CD4-positive, CD25-positive, alpha-beta regulatory T cell (primary cell): ENCODE measurements at places on chromosomes 1 and 21.

GRCh38 chr1:115170377-115170776, 81.1 kb upstream of the TSPAN2 start:
- no peak for DNase-seq

GRCh38 chr21:44972821-44973220, 33.0 kb downstream of the SLX9 start:
- DNase-seq: no peak

DNA sequence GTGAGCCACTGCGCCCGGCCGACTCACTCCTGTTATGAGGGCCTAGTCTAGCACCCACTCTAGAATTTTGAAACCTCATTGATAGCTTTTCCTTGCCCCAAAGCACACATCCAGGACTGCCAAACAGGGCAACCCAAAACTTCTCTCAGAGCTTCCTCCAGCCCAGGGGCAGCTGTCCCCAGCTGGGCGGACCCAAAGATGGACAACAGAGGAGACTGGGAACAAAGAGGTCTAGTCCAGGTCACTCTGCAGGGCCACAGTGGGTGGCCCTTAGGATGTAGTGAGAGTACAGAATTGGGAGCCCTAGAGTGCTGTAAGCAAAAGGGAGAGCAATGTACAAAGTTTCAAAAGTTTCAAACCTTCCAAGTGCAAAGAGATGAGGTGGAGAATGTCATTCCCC, 1.2 kb downstream of the CD34 start:
- no peak for DNase-seq

- peak; percentile 52 for DNase-seq
Observed at GRCh38 chr1:160291248-160292220, 6.6 kb upstream of the PEX19 start.

GRCh38 chr1:227759341-227760300, 24.4 kb downstream of the SNAP47 start:
- DNase-seq: no peak

DNA sequence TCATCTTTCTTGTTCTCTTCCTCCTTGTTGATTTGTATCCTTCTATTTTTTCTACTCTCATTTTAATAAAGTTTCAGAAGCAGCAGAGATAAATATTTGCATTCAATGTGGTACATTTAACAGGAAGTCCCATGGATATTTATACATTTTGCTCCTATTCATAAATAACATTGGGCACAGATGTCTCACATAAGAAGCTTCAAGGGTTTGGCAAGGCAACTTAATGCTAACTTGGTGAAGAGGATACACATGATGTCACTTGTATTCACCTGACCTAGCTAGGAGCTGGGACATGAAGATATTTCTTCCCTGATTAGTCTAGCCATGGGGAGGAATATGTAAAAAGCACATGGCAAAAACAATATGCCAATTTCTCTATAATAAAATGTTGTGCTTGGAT, 65.1 kb upstream of the DUSP10 start:
- no peak for DNase-seq

GRCh38 chr1:41618871-41619270, 134.4 kb upstream of the EDN2 start:
- no peak for DNase-seq

- DNase-seq: no peak
Observed at GRCh38 chr1:217333939-217334338, 297.0 kb downstream of the GPATCH2 start.

- DNase-seq: no peak
Observed at GRCh38 chr1:75342786-75343185, 208.6 kb downstream of the LHX8 start.

- DNase-seq: no peak
Observed at GRCh38 chr1:83932281-83932680, 66.7 kb downstream of the TTLL7 start.

GRCh38 chr1:165355977-165356811, at the start of gene LMX1A:
Gene LMX1A (minus strand): TSS chr1:165356715. CDS start chr1:165355559, 1,156 bp downstream.
- DNase-seq: no peak

DNA sequence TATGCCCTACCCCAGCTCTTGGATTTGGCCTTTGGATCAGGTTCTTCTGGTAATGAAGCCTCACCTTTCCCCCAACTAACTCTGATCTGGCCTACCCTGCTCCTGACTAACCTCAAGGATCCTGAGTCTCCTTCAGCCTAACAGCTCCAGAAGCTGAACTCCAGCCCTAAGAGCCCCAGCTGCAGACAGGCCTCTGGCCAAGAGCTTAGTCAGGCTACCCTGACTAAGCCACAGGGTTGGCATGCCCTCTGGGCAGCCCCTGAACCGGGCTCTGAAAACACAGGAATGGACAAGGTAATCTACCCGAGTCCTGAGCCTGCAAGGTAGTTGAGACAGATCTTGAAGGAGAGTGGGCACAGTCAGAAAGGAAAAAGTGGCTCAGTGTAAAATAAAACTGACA, 29.4 kb downstream of the COA7 start:
- no peak for DNase-seq

GRCh38 chr1:223225061-223225460, 82.0 kb upstream of the TLR5 start:
- no peak for DNase-seq

DNA sequence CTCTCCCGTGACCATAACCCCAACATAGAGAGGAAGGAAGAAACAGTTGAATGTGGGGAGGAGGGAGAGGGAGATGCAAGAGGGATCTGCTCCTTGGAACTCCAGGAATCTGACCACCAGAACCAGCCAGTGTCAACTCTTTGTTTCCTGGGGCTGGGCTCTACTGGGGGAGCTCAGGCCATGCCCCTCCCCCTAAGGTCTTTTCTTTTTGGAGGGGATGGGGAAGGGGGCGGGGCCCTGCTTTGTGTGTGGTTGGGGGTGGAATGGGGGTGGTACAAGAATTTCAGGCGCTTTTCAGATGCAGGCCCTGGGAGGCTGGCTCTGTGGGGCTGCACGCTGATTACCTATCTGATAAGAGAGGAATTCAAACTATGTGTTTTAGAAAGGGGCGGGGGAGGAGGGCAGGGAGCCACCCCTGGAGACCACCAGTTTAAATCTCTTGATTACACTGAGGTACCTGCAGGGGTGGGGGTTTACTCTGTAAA, 8.3 kb downstream of the LIN28A start:
- DNase-seq: no peak

DNA sequence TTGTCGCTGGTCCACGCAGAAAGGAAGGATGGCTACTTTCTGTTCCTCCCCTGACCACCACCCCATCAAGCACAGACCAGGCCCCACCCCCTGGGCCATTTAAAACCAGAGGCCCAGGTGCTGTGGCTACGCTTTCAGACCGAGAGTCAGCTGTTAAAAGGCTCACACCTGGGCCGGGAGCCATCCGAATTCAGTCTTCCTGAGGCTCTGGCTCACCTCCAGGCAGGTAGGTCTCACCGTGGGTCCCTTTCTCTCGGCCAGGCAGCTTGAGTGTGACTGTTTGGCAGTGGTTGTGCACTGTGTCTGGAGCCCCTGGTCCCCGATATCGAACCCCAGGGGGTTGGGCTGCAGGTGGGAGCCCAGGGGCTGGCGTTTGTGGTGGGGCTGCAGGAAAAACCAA, 7.2 kb downstream of the ACTL8 start:
- DNase-seq: no peak

GRCh38 chr1:170545476-170545875, 13.5 kb downstream of the GORAB start:
- DNase-seq: no peak

- no peak for DNase-seq
Observed at GRCh38 chr1:227890451-227891222, 57.1 kb downstream of the WNT9A start.

DNA sequence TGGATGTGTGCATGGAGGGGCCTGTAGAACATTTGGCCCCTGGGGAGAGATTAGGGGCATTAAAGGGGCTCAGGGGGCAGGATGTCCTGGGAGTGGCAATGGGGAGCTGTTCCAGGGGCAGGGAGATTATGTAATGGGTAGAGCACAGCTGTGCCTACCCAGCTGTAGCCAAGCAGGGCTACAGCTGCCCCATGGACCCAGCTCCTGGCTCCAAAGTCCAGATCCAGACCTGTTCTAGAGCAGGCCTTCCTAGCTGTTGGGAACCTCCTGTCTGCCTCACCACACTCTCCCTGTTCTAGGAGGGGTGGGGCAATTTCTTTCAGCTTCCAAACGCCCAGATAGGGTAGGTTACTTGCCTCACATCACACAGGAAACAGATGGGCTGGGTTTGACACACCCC, 5.6 kb downstream of the RPS6KA1 start:
- DNase-seq: no peak

- no peak for DNase-seq
Observed at GRCh38 chr1:40808909-40809308, 25.3 kb downstream of the KCNQ4 start.

- no peak for DNase-seq
Observed at GRCh38 chr1:59141267-59141863, 155.5 kb upstream of the FGGY start.

DNA sequence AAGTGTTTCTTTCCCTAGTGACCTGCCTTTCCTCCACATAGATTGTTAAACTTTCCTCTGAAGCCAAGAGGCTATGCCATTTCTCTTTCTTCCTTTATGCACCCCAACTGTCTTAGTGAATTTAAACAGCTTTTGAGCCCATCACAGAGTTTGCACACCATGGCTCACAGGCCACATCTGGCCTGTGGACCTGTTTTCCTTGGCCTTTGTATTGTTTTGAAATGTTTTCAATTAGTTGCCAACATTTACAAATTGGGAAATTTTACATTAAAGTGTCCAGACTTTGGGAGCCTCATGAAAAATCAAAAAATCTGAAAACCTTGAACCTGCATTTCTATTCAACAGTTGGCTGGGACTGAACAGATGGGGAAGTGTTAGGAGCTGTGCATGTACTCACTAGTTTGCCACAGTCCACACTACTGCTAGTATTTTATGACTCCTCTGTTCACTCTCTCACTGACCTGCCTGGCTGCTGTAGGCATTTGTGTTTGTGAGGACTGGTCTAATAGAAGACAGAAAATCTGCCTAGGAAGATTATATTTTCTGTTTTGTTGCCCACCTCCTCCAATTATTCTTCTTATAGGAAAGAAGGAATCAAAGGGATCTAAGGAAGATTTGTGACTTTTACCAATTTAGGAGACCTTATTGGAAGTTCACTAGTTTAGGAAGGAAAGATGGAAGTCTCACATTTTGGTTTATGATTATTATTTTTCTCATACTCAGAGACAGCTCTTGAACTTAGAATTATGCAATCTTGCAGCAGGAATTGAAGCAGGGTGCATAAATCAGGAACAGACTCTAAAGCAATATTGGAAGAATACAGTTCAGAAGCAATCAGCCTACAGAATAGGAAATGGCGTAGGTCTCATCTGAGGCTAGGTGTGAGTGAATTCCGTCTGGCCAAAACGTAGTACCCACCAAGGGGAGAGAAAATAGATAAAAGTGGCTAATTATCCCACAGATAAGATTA, 134.7 kb downstream of the HLX start:
- no peak for DNase-seq

DNA sequence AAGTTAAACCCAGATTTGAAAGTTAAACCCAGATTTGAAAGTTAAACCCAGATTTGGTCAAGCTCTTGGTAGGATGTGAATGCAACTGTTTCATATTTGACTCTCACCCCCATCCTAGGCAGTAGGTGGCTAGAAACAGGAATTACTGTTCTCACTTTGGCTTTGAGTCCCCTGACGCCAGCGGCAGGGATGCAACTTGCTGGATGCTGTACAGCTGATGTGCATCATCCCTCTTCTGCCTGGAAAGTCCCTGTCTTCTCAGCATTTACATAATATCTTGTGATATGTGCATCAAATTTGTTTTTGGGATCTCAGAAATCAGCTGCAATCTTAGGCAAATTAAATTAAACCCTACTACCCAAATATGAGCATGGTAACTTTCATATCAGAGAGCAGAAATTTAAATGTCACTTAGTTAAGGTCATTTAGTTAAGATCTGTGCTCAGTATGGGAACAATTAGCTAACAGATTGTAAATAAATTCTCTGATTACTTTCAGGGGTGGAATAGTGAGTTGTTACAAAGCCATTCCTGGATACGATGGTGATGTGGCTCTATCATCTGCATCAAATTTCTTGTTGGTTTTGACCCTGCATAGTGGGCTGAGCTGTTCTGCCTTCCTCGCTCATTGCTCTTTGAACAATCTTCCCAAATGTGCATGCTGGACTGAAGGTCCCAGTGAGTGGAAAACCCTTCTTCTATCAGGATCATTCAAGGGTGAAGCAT, 6.8 kb upstream of the HAO2 start:
- DNase-seq: no peak

DNA sequence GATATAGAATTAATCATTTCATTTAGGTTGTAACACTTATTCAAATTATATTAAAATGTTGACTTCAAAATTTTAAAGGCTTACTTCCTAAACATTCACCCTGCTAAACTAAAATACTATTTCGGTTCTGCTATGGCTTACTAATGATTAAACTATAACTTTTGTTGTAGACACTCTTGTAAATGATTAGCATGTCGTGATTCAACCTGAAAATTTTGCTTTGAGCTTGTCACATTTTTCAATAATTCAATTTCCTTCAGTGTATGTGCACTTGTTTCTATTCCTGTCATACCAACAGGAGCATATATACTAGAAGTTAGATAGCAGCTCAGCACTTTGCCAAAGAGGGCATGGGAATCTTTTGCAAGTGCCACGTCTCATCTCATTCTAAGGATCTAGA, 1018.8 kb downstream of the AMY1C start:
- no peak for DNase-seq

DNA sequence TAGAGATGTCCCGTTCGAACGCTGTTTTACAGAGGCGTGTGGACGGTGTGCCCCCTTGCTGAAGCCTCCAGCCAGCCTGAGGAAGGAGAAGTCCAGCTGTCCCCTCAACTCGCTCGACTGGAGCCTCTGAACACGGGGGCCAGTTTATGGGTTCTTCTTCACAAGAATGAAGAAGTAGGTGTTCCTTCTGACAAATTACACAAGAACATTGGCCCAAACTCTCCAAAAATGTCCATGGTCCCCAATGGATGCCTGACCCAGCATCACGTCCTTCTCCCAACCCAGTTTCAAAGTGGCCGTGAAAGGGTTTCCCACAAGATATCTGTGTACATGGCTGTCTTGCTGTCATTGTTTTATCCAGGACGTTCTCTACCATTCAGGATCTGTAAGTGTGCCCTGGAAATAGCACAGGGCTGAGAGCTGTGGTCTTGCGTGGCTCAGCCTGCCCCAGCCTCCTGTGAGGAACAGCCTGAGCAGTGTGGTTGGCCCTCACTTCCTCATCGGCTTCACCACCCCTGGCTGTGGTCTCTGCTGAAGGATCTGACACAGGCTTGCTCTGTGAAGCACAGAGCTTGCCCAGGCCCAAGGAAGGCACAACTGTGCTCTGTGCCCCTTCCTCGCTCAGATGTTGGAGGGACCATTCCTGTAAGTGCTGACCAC, 1.0 kb upstream of the S100B start:
- DNase-seq: peak; percentile 57

DNA sequence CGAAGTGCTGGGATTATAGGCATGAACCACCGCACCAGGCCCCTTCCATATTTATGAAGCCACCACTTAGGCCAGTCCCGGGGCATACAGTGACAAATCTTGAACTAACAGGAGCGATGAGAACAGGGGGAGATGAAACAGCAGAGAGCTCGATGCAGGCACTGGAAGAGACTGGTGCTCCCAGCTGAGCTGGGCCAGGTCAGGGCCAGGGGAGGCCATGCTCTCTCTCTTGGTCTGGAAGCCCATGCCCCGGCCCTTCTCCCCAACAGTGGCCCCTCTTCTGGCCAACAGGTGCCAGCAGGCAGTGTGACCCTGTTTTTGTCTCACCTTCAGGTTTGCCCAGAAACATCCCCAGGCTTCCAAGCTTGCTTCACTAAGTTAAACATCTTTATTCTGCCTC, 269.9 kb upstream of the C1orf174 start:
- DNase-seq: no peak
